Stromal cell of bone marrow (primary cell): ENCODE measurements at places on chromosomes 3 and 15.

DNA sequence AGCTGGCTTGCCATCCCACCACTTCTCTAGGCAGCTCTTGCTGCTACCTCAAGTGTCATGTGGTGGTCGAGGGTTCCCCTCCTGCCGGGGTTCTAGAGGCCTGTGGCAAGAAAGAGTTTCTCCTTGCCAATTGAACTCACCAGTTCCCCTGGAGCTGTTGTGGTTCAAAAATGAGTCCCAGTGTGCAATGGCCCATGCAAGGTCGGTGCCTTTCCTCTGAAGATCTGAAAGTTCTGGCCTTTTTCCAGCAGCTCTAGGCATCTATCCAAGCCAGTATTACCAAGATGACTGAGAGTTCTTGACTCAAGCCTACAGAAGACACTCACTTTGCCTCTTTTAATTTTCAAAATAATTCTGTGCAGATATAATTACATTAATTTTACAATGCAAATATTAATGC lies 163.6 kb downstream of the KCNMB2 start:
- no peak for DNase-seq

DNA sequence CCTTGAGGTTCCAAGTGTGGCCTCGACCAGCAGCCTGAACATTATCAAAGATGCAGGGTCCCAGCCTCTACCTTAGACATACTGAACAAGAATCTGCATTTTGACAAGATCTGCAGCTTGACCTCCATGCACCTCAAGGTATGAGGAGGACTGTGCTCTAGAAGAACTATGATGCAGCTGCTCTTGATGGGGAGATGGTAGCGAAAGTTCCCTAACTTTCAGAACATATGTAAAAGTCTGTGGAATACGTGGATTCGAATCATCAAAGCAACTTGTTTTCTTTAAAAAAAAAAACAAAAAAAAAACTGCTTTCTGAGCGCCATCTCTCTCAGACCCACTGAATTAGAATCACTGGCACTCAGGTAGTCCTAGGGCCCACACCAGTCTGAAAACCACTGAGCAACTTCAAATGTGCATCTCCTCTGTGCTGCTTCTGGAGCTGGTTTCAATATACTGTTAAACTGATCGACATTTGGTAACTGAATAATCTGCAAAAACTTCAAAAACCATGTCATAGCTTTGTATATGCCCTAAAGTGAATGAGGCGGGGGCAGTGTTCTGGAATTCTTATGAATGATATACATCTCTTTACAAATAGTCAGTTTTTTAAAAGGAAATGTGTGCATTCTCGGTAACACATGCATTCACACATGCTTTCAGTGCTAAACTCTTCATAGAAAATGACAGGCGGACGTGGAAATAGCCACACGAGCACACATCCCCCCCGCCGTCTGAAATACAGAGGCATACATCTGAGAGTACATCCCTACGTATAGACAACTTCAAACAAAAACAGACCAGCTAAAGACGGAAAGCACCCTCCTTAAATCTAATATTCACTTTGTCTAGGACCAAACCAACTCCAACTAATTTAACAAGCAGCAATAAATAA lies 128.8 kb downstream of the FOXP1 start:
- DNase-seq = no peak

- no peak for DNase-seq
These were observed 2.8 kb downstream of the PLXNB1 start for GRCh38 chr3:48426944-48427629.

GRCh38 chr3:4981294-4981664 lies 2.0 kb downstream of the BHLHE40 start:
- DNase-seq = no peak

GRCh38 chr15:51319539-51319938 lies 18.9 kb downstream of the CYP19A1 start:
- DNase-seq = no peak

DNA sequence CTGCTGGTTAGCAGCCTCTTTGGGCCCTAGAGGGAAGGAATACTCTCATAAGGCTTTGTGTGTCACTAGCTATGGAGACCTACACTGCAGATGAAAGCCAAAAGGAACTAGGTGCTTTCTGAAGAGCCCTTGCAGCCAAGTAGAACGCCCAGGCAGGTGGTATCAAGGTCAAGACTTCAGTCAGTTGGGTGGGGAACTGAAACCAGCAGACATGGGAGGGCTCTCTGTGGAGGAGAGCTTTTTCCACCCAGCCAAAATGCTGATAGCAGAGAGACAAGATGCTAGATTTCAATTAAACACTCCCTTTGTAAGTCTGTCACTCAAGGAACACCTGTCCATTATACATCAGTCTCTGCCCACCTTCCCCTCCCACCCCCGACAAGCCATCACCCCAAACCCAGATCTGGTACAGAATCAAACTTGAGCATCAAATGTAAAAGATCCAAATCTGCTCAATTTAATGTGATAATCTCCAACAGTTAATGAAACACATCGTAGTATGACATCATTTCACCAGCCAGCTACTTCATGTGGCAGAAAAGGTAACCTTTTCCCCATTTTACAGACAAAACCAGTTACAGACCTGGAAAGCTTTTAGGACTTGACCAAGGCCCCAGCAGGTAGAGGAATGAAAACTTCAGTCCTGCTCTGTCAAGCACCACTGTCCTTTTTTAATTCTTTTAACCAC lies 14.6 kb downstream of the MRPS25 start:
- no peak for DNase-seq

DNA sequence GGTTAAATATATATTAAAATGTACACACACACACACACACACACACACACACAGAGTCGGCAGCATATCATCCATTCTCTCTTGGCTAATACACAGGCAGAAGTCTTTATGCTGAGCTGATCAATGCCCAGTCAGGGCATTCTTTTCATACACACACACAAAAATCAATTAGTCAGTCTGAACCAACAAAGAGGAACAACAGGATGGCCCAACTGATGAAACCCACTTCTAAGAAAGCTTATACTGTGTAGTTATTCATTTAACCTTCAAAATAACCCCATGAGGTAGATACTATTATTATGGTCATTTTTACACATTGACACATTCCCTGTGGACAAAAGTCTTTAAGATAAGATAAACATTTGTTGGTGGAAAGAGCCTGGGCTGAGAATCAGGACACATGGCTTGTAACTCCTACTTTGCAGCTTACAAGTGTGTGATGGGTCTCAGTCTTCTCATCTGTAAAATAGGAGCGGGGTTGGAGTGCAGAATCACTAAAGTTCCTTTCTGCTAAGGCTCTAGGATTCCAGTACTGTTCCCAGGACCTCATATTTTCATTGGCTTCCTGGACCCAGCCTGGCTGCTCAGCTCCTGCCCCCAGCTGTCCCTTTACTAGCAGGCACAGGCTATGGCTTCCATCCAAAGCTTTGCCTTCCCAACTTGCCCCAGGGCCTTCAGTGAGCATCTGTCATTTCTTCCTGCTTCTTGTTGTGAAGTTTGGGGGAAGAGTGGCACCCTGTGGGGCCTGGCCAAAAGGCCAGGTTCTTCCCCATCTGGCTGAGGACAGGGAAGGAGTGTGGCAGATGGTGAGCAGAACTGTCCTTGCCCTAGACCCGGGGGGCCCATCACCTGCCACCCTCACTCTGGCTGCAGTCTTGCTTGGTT lies 27.2 kb upstream of the GLCE start:
- no peak for DNase-seq
